ENCODE measurements at places on chromosomes 13 and 19.

- DNase-seq, result no peak
Observed at GRCh38 chr13:73767747-73768315, 366.4 kb downstream of the KLF12 start.

- DNase-seq, result no peak
Observed at GRCh38 chr19:19409631-19410030, 4.2 kb downstream of the GATAD2A start.

GRCh38 chr13:49386664-49387063 is 57.2 kb downstream of the CAB39L start:
- DNase-seq, result no peak

- peak; percentile 45 for DNase-seq
Observed at GRCh38 chr13:26062853-26063444, 11.1 kb upstream of the SHISA2 start.

GRCh38 chr13:24868874-24869273 is 104.9 kb downstream of the RNF17 start:
- DNase-seq, result no peak

Measured in neuronal stem cell (in vitro differentiated cells).